Right atrium auricular region (tissue), 2 donors: ENCODE measurements at places on chromosomes 7 and 10.
A peak's percentile ranks its signal among the peaks of the same experiment; 100 is the strongest.

DNA sequence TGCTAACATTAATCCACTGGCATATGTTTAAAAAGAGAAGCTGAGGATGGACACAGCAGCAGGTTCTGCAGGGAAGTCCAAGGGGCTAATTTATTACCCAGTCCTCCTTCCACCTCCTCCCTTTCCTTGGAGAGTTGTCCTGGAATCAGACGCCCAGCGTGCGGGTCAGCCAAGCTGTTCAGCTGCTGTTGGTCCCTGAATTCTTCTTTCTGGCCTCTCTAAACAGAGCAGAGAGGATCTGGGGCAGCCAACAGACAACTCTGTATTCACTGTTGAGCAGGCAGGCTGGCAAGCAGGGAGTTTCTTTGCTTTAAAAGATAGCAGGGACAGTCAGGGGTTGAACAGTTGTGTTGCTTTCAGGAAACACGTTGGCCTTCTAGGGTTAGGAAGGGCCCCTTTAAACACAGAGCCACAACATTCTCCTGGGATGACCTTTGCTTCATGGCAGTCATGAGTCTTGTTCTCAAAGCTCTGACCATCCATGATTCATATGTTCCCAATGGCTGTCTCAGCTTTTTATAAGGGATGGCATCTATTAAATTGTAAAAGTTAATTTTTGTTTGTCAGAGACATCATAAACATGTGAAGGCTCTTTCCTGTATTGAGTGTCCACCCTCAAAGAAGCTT lies 217.0 kb downstream of the CREB5 start:
- DNase-seq: no peak

- DNase-seq: no peak
These were observed 457.3 kb downstream of the ETV1 start for GRCh38 chr7:13532028-13532753.

DNA sequence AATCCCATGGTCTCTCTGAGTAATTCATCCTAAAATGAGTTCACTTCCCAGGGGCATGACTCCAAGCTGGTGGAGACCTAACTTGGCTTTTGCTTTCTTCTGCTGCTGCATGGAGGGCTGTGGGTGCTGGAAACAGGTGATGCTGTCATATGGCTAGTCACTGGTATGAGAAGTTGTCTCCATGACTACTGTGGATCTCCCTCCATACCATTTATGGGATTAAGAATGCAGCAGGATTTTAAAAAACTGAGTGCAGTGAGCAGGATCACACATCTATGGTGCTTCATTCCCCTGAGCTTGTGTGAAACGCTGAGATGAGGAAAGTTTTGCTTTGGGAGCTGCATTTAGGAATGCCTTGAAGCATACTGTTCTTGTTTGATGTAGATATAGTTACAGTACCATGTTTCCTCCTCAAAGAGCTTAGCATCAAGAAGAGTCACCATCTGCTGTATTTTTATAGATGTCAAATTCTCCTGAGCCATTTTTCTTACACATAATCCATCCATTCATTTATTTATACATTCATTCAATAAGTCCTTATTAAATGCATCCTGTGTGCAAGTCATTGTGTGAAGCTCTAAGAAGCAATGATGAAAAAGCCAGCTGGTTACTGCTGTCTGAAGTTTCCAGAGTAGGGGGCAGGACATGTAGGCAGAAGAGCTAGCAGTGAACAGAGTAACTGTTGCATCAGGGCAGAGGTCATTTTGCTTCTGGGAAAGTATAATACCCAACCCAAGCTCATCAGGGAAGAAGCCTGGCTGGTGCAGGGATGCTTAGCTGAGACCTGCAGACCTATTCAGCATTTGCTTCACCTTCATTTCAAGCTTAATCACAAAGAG lies 534.8 kb downstream of the AUTS2 start:
- DNase-seq: no peak

GRCh38 chr10:33612551-33612950 lies 278.1 kb upstream of the NRP1 start:
- DNase-seq: no peak

DNA sequence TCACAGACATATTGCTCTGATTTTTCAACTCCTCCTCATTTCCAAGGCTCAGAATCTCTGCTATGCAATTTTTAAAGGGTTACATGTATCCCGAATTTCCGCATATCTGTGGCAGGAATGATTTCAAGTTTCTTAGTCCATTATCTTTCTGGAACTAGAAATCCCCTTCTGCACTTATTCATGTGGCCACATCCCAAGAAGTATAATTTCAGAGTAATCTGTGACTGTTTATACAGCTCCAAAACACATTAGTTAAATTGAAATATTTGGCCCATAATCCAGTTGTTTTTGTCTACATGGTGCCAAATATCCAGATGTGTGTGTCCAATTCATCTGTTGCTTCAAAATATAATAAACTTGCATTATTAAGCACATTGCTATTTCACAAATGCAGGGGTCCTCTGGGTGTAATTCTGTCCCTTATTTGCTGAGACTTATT lies 271.2 kb downstream of the ARHGAP12 start:
- DNase-seq: no peak

DNA sequence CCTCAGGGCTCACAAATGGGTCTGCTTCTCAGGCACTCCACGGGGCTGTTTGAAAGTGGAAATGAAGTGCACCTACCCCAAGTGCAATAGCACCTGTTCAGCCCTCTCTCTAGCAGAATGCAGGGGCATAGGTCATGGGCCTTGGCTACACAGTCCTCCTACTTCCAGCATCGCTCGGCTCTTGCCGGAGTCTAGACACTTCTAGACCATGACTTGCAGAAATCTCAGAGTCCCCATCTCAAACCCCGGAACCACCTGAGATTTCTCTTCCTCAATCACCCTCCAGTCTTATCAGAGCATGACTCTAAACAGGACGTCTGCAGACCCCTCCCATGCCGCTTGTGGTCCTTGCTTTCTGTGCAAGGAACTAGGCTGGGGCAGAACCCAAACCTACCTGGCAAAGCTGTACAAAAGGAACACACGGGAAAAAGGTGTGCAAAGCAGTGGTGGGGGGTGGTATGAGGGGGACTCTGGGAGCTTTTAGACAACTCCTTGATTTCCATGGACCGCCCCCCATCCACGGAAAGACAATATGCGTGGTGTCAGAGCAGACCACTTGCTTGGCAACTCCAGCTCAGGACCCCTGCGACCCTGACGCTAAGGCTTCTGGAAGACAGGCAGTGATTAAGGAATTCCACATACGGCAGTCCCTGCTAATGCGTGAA lies 13.8 kb downstream of the TMEM273 start:
- peak; percentile 48 for DNase-seq

DNA sequence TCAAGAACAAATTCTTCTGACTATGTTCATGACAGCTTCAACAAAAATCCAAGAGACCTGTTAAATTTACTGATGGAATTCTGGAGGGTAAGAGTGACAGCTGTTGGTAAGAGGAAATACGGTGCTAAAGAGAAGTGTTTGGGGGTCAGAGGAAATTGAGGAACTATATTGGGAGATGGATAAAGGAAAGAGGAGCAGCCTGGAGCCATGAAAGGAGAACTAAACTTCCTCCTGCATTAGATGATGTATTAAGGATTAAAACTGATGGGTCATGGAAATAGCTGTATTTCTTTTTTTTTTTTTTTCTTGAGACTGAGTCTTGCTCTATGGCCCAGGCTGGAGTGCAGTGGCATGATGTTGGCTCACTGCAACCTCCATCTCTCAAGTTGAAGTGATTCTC lies 95.3 kb downstream of the HERPUD2 start:
- no peak for DNase-seq
